Hematopoietic multipotent progenitor cell treated with erythropoietin and hydrocortisone succinate and interleukin-3 and kit ligand, for 8 days (in vitro differentiated cells): ENCODE measurements at places on chromosomes 3 and 15.

GRCh38 chr3:69784954-69785514, 45.8 kb downstream of the MITF start:
- no peak for DNase-seq

DNA sequence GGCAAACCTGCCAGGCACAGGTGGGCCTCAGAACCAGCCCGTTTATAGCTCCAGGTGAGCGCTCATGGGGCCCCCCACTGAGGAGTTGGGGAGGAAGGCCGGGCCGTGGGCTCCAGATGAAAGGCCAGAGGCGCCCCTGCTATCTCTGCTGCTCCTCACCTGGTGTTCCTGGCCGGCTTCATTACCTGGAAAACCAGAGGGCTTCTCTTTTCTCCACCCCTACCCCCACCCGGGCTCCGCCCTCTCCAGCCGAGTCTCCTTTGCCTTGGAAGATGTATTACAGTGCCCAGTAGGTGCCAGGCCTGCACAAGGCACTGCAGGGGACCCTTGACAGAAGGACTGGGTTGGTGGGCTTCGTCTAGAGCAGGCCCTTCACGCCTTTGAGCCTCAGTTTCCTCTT, 111.4 kb downstream of the WNT7A start:
- no peak for DNase-seq

- no peak for DNase-seq
Observed at GRCh38 chr3:89261673-89262072, 154.3 kb downstream of the EPHA3 start.

DNA sequence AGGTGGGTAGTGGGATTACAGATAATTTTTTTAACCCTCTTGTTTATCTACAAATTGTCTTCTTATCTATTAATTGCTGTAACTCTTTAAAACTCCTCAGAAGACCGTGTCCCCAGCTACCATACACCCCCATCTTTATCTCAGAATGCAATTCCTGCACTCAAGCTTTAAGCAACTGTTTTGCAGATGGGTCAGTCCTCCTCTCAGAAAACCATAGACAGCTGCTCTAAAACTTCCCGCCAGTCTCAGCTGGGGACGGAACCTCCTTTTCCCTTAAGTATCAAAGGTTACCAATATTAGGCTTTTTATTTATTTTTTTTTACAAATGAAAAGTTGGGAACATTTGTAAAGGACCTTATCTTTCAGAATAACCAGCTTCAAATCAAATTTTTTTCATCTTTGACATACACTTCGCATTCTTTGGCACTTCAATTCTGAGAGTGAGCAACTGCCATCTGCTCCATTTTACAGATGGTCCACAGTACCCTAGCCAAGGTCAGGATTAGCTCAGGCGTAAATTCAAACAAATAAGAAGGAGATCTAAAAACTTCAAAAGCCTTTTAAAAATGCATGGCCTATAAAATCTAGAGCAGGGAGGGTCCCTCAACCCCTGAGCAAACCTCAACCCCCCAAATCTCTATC, 1.3 kb downstream of the GATM start:
- DNase-seq: peak; percentile 8

- no peak for DNase-seq
Observed at GRCh38 chr3:128799653-128800052, 73.7 kb downstream of the RAB7A start.

- DNase-seq: no peak
Observed at GRCh38 chr3:196408565-196409300, 23.5 kb downstream of the UBXN7 start.

DNA sequence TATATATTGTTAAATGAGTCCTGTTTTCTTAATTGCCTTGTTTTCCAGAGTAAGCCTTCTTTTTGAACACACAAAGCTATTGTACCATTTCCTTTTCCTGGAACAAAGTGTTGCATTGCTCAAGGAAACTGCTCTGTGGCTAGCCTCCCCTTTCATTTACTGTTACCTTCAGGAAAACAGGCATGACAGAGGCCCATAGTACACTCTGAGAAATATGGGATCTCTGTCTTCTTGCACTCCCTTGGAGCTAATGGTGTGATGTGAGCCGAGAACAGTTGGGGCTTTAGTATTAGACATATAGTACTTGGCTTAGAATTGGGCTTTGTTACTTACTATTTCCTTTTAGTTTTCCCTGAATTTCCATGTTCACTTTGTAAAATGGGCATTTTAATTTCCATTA, 193.7 kb downstream of the GHSR start:
- DNase-seq: no peak

DNA sequence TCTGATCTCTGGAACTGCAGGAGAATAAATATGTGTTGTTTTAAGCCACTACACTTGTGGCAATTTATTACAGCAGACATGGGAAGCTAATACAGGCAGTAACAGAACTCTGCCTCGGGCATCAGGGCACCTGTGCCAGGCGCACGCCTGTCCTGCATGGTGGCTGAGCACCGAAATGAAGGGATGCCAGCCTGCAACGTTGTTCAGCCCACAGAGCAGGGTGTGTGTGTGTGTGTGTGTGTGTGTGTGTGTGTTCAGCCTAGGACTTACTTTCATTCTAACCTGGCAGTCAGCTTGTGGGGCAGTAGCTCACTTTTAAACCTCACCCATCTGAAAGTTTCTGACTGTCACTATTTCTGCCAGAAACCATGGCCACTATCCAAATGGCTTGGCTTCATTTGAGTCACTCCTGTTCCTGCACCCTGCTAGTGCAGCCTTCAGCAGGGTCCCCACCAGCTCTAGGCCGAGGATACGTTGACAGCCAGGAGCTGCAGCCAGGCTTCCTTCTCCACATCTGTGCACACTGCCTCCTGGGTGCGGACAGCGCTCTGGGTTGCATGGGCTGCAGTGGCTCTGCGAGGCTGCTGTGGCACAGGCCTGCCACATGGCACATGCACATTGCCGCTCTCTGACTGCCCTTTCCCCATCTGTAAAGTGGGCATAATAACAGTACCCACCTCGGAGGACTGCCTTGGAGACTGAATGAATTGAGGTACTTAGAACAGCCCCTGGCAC, 4.5 kb downstream of the UROC1 start:
- DNase-seq: no peak

- no peak for DNase-seq
Observed at GRCh38 chr15:90042766-90043529, 41.8 kb downstream of the ZNF710 start.

- peak; percentile 52 for DNase-seq
Observed at GRCh38 chr3:30644615-30645014, 38.2 kb downstream of the TGFBR2 start.

- peak; percentile 61 for DNase-seq
Observed at GRCh38 chr3:20038699-20039465, 1.4 kb upstream of the KAT2B start.

DNA sequence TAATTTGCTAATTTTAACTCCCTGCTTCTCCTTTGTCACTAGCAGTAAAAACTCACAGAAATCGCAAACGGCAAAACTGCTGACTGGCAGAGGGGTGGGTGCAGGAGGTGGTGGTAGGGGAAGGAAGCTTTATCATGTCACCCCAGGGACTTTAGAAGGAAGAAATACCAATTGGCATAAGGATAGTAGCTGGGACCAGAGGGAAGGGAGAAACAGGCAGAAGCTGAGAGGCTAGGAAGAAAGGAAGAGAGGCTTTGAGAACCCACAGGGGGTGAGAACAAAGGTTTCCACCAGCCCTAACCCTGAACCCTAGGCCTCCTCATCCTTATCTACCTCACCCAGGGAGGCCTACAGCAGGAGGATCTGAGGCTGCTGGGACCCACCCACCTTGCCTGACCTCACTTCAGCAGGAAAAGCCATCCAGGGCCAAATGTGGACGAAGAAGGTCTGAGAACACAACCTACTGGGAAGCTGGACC, 10.7 kb downstream of the ITGB5 start:
- DNase-seq: peak; percentile 85

DNA sequence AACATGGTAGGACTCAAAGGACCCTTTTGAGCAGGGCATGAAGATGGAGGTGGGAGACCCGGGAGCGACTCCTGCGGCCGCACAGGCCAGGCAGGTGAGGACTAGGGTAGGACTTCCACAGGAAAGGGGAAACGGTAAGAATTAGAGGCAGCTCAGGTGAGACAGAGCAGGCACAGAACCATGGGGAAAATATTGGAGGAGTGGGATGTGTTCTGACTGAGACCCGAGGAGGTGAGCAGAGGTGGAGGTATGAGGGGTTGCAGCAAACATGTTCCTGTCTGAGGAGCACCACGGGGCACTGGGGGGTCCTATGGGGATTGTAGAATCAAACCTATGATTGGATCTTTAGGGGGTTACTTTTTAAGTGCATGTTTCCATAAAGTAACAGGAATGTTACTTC, 1.4 kb upstream of the ISG20 start:
- DNase-seq: no peak

GRCh38 chr3:99928771-99929744, 111.4 kb downstream of the CMSS1 start:
- no peak for DNase-seq

DNA sequence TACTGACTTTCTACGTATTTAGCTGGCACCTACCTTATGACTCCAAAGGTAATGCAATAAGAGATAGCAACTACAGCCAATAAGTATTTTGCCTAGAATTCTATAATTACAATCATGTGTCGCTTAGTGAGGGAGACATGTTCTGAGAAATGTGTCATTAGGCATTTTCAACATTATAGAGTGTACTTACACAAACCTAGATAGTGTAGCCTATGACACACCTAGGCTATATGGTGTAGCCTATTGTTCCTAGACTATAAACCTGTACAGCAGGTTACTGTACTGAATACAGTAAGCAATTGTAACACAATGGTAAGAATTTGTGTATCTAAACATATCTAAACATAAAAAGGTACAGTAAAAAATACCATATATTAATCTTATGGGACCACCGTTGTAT, 363.4 kb upstream of the DPH6 start:
- no peak for DNase-seq

- DNase-seq: no peak
Observed at GRCh38 chr15:70051948-70052633, 45.6 kb downstream of the TLE3 start.

DNA sequence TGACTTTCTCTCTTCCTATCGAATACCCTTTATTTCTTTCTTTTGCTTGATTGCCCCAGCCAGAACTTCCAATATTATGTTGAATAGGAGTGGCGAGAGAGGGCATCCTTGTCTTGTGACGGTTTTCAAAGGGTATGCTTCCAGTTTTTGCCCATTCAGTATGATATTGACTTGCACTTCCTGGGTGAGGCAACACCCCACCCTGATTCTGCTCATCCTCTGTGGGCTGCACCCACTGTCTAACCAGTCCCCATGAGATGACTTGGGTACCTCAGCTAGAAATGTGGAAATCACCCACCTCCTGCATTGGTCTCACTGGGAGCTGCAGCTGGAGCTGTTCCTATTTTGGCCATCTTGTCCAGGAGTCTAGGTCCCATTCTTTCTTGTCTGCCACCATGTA, 44.8 kb upstream of the KCNH8 start:
- DNase-seq: no peak

DNA sequence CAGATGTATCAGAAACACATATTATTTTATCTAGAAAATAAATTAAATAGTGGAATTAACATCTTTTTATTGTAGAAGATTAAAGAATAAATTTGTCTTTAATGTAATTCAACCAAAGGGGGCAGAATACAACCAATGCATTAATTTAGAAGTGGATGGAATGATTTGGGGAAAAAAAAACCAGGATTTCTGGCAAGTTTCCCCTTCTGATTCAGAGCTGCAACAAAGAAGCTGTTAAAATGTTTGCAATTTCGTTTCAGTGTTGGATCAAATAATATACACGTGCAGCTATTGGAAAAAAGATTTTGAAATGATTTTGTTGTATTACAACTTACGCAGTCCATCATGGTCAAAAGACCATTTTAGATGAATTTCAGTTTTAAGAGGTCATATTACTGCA, 71.6 kb upstream of the ZNF280D start:
- no peak for DNase-seq

DNA sequence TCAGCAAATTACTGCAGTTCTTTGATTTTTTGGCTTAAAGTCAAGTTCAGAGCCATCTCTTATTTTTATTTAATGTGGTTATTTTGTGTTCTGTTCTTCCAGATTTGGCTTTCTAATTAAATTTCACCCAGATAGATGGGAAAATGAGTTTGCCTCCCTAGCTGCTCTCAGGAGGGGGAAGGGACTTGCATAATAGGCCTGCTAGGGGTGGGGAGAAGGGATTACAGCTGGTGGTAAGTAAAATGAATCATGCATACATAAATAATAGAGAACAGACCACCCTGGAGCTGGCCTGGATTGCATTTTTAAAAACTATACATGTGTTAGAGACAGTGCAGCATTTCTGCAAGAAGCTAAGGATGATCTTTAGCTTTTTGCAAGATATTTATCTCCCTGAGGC, 3.9 kb upstream of the PXYLP1 start:
- no peak for DNase-seq

DNA sequence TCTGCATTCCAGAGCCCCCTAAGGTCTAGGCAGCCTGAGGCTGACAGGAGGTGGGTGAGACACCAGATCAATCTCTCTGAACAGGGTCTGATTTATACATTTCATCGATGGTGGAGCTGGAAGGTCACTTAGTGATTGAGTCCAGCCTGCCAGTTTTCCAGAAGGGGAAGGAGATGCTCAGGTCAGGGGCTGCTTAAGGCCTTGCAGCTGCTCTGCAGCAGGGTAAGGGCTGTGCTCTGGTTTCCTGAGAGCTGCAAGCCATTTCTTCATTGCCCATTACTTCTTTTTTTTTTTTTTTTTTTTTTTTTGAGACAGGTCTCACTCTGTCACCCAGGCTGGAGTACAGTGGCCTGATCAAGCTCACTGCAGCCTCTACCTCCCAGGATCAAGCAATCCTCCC, 10.7 kb downstream of the TADA3 start:
- DNase-seq: no peak

- no peak for DNase-seq
Observed at GRCh38 chr3:140710711-140711389, 33.0 kb downstream of the TRIM42 start.

DNA sequence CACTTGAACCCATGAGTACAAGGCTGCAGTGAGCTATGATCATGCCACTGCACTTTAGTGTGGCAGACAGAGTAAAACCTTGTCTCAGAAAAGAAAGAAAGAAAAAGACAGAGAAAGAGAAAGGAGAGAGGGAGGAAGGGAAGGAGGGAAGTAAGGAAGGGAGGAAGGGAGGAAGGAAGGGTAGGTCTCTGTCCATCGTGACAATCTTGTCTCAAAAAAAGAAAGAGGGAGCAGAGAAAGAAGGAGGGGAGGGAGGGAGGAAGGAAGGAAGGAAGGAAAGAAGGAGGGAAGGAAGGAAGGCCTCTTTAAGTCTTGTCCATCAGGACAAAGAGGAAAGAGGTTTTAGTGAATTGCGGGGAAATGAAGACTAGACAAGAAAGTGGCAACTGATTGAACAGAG, 122.2 kb downstream of the ETFA start:
- no peak for DNase-seq

DNA sequence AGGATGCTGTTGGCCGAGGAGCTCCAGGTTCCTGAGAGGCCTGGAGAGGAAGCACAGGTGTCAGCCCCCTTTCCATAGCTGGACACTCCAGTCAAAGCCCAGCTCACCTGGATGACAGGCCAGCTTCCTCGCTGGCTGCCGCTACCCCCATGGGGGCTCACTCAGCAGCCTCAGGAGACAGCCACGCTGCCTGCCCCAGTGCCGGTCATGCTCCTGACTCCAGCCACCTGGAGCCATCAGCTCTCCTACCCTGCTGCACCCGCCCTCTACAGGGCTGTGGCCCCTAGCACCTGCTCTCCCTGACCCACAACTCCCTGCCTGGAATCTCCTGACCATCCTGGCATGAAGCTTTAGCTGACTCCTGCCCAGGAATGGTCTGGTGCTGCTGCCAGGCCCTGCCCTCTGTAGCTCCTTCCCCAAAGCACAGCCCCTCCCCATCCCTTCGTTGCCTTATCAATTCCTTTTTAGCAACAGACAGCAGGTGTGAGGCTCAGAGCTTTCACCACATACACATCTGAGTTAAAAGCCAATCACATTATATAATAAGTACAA, 94.2 kb downstream of the NUP210 start:
- DNase-seq: no peak
